SJCRH30 (cell line): ENCODE measurements at places on chromosomes 6 and 20.

DNA sequence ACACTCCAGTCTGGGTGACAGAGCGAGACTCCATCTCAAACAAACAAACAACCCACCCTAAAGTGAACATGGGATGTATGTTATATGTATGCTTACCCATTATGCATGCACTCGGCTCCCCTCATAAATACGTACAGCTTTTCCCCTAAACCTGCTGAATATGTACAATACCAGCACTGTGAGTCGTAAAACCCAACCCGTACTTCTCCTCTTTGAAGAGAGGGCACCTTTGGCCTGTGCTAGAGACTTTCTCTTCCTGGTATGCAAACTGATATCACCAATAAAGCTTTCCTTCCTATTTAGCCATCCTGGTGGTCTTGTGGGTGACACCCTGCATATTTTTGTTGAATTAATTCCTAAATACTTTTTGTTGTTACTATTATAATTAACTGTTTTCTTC lies 51.3 kb downstream of the VSTM2L start:
- DNase-seq, result no peak

- peak; percentile 98 for DNase-seq
These were observed 37.2 kb downstream of the SYNJ2 start for GRCh38 chr6:158018851-158019361.

- DNase-seq, result peak; percentile 11
These were observed 48.1 kb downstream of the SLC24A3 start for GRCh38 chr20:19260412-19261090.

GRCh38 chr6:13299918-13300317 lies 28.4 kb downstream of the TBC1D7 start:
- no peak for DNase-seq

DNA sequence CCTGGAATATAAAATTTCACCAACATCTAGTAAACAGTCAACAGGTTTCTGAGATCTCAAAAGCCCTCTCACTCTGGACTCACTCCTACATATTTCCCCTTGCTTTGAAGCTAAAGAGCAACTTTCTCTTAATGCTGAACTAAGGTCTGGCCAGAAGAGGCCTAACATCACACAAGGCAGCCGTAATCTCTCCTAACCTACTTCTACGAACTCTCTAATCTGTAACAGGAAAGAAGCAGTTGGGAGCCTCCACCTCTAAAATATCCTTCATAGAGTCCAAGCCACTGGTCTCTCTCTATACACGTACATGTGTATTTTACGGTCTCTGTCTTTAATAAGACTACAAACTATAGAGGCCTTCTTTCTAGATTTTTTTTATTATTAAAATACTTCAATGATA lies 72.0 kb downstream of the REV3L start:
- no peak for DNase-seq

- DNase-seq, result no peak
These were observed 100.9 kb upstream of the PRDM1 start for GRCh38 chr6:105985098-105985815.

DNA sequence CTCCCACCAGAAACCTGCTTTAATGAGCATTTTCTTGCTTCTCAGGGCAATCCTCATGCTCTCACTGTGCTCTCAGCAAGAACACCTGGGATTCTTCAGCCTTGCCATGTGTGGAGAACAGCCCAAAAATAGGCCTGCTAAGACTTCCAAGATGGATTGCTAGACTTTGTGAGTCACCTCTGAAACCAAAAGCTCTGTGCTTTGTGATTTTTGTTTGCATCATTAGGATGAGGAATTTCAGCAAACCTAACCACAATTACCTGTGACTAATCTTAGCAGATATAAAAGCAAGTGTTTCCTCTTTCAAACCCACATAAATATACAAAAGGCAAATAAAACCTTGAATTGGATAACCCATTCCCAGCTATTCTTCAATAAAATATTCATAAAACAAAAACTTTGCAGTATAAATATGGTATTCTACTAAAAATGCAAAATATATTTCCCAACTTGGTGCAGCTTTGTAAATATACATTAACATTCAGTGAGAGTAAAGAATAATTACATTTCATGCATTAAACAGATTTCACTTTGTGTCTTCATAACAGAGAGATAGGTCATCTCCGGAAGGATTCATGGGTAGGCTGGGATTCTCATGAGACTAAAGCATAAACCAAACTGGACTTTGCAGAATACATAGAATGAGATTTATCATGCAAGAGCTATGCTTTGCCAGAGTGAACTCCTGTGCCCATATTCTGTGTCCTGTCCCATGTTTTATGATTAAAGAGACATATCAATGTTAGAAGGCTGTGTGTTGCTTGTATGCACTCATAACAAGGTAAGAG lies 33.5 kb downstream of the TPBG start:
- peak; percentile 70 for DNase-seq

GRCh38 chr6:37536491-37537190 lies 36.9 kb upstream of the CCDC167 start:
- no peak for DNase-seq

DNA sequence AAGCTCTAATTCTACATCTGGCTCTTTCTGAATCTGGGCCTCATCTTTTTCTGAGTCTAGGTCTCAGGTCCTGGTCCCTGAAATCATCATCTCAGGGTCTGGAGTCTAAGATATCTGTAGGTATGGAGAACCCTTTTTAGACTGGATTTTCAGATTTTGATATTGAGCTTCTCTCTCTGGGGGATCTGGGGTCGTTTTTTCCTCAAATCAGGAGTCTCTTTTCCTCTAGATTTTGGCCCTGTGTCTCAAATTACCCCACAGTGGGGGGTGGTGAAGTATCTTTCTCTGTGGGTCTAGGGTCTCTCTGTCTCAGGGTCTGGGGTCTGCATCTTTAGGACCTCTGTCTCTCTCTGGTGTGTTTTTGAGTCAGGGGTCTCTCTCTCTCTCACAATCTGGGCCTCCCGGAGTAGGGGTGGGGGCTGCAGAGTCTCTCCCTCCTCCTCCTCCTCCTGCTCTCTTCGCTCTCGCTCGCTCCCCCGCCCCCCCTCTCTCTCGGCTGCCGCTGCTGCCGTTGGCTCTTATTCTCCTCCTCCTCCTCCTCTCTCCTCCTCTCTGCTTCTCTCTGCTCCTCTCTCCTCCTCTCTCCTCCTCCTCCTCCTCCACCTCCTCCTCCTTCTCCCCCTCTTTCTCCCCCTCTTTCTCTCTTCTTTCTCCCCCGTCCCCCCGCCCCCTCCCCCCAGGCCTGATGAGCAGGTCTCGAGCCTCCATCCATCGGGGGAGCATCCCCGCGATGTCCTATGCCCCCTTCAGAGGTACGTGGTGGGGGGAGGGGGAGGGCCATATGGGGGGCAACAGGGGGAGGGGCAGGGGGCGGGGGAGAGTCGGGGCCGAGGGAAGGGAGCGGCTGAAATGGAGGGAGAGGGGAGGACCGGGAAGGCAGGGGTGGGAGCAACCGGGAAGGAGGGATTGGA lies at the start of gene SYNGAP1:
TSS of gene SYNGAP1 (plus strand) at position 486 of the 911 bp plus-strand sequence. CDS start at position 686, 200 bp downstream.
- DNase-seq, result no peak

DNA sequence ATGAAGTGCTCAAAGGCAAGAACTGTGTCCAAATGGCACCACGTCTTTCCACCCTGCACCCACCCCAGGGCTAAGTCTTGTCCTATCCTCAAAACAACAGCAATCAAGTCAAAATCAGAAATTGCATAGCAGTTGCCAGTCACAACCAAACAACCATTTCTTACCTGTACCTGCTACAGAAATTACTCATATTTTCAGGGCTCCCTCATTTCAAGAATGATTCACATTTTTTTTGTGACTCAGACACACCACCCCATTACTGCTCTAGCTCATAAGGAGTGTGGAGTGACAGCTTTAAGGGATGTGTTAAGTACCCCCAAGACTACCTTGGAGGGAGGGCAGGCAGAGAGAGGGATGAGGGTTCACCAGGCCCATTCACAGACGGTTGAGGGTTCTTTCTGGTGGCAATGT lies 111.7 kb downstream of the TRERF1 start:
- DNase-seq, result no peak

DNA sequence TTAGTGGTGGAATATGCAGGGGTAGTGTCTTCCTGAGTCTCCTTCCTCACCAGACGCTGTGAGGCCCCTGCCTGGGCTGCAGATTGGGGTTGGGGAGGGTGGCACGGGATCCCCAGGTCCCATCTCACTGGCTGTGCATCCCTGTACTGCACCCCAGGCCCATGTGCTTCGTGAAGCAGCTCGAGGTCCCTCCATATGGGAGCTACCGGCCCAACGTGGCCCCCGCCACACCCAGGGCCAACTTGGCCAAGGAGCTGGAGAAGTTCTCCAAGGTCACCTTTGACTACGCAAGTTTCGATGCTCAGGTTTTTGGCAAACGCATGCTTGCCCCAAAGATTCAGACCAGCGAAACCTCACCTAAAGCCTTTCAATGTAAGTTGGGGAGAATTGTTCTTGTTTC lies 38.6 kb upstream of the PCMTD2 start:
- no peak for DNase-seq

GRCh38 chr6:157184202-157185015 lies 138.9 kb downstream of the TMEM242 start:
- DNase-seq, result peak; percentile 46

DNA sequence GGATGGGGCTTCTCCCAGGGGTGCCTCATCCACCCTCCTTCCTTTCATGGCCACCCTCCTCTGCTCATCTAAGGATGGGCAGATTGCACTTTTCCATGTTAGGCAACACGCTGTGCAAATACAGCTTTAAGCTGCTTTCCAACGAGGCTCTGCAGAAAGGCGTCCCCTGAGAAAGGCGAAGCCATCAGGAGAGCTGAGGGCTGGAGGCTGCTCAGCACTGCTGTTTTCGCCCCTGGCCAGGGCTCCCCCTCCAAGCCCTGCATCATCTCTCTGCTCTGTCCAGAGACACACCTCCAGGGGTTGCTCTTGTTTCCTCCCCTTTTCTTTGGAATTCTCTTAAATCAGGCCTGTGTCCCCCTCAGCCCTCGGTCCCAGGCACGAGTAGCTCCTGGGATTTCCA lies 526.1 kb downstream of the CDH26 start:
- no peak for DNase-seq

GRCh38 chr6:45988635-45989034 lies 27.0 kb downstream of the CLIC5 start:
- no peak for DNase-seq

- no peak for DNase-seq
These were observed 209.5 kb downstream of the KIF16B start for GRCh38 chr20:16363506-16364319.

DNA sequence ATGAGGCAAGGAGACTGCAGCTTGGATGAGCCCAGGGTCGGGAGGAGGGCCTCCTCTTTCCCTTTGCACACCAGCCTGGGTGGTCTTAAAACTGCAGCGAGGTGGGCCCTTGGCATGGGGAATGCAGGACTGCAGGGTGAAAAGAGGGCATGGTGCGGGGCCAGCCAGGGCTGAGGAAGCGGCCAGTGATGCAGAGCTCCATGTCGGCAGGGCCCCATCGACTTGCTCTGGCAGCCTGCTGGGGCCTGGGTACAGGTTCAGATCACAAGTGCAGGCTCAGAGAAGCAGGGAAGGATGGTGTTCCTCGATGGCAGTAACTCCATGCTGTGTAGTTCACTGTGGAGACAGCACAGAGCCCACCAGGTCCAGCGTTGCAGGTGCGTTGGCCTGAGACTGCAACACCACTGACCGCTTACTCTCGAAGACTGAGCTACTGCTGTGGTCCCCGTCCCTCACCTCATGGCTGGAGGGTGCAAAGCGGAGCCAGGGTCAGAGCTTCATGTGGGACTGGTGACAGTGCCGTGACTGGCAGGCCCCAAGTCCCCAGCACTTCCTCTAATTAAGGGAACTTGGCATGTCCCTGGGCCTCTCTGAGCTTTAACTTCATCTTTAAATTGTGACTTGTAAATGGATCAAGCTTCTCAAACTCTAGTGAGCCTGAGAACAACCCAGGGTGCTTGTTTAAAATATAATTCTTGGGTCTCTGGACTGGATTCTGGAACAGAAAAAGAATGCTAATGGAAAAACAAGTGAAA lies 223.2 kb downstream of the SYNDIG1 start:
- DNase-seq, result no peak

DNA sequence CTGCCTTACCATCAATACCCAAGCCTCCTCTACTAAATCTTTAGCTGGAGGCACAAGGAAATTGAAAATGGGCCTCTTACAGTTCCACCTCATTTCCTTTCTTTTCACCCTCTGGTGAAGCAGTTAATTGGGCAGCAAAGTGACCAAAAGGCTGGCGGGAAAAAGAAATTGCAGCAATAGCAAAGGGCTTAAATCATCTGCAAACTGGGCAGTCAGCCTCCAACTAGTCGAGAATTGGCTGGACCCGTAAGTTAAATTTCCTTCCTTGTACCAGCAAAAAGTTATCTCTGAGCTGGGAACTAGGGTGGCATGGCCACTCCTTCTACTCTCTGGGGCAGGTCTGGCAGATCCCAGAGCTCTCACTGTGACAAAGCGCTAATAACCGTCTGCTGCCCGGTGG lies 33.5 kb downstream of the GHRH start:
- no peak for DNase-seq

DNA sequence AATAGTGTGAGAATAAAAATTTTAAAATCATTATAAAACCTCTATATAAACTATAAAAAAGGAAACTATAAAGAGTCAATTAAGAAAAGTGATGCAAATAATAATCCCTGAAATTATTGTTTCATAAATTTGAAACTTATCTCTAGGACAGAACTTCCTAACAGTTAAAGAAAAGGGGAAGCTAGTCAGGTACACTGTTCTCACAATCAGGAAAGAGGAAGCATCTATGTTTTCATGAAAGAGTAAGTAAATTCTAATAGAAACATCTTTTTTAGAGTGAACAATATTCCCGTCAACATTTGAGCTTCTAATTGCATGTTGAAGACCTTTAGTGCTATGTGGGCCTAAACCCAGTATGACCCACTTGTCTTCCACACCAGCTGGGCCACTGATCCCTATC lies 1.2 kb upstream of the ADGRF1 start:
- DNase-seq, result no peak

GRCh38 chr6:51891784-51892183 lies 195.6 kb downstream of the PKHD1 start:
- peak; percentile 27 for DNase-seq

DNA sequence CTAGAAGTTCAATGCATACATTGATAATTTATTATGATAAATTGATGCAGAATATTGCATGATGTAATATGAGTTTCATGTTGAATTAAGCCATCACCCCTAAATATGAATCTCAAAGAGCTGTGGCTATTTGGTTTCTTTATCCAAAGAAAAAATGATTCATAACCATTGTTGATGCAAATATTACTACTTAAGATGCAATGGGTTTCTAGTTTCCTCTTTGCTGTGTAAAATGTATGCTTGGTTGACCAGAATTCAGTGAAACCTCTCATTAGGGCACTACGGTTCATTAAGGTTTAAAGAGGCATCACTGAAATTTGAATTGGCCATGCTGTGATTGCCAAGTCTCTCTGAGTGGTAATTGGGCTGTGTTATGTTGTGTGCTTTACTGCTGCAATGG lies 492.5 kb upstream of the FLRT3 start:
- no peak for DNase-seq

- no peak for DNase-seq
These were observed 395.8 kb upstream of the PLCB4 start for GRCh38 chr20:8673116-8673515.

DNA sequence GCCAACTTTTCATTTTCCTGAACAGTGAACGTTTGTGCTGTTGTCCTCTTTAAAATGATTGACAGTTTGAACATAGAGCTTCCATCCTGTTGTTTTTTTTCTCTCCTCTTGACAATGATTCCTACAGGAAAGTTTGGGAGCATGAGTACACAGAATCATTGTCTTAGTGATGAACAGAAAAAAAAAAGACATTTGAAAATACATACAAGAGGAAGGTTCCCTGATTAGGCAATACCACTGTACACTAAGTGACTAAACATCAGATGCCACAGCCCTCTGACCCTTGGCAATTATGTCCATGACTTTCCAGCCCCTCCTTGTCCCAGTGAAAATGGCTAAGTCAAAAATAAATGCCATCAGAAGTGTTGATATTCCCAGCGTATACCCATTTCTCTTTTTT lies 71.5 kb downstream of the RTN4IP1 start:
- DNase-seq, result no peak
